ENCODE measurements at places on chromosomes 1 and 21.
A peak's percentile ranks its signal among the peaks of the same experiment; 100 is the strongest.

DNA sequence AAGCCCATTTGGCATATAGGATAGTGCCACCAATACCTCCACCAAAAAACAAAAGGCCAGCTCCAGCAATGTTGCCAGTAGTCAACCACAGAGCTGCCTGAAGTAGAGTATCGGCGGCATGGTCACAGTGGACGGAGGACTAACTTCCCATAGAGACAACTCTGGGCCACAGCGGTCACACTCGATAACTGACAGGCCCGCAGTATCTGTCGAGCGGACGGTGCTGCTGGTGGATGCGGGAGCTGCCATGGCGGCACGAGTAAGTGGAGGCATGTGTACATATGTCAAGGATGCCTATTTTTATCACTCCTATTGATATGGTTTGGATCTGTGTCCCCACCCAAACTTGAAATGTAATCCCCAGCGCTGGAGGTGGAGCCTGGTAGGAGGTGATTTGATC is 4.1 kb downstream of the KRTAP12-1 start:
- no peak for DNase-seq
- peaks cover 3% of the 10 kb centered on the region for H3K27me3 ChIP-seq
- no peak overlapping the region for H3K27ac ChIP-seq
- H3K4me1 ChIP-seq: no peaks in the 10 kb centered on the region
- no peak overlapping the region for H3K4me3 ChIP-seq

DNA sequence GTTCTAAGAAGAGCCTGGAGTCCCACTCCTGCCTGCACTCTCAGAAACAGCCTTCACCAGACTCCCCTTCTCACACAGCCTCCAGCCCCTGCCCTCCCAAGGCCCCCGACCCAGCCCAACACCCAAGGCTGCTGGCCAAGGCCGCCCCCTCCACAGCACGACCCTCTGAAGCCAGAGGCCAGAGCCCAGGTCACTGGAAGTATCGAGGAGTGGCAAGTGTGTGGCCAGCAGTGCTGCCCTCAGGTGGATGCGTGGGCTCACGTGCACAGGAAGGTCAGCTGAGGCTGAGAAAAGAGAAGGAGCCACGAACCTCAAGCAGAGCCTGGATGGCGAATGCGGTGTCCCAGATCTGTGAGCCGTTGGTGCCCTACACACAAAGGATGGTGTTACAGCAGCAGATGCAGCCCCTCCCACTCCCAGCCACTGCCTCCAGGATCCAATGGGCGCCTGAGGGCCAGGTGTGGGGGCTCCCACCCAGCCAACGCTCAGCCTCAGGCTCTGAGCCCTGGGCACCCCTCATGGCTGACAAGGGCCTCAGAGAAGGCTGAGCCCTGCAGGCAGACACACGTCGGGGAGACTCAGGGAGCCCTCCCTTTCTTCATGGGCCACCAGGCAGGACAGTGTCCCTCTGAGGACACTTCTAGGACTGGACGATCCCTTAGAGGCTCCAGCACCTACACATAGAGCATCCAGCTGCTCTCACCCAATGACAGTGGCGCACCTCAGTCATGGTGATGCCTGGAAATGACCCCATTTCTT is 18.0 kb downstream of the LSS start:
- H3K4me3 ChIP-seq: no peak overlapping the region
- H3K36me3 ChIP-seq: peaks cover 91% of the 10 kb centered on the region

DNA sequence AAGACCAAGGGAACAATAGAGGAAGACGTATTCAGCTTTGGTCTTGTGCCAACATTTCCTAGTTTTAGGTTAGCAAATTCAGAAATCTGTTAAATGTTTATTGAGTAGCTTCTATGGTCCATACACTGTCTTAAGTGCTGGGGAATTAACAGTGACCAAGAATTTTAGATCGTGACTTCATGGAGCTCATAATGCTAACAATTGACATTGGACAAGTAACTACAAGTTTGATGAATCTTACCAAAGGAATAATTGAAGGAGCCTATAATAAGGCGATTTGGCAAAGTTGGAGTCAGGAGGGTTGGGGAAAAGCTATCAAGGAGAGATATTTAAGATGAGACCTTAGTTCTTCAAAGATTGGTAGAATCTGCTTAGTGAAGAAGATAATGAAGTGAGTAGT is 1.4 kb upstream of the SLAMF9 start:
- H3K27ac ChIP-seq: no peak overlapping the region
- no peaks in the 10 kb centered on the region for H3K36me3 ChIP-seq
- DNase-seq: no peak
- H3K27me3 ChIP-seq: peaks cover 5% of the 10 kb centered on the region
- H3K4me3 ChIP-seq: no peak overlapping the region

- H3K27ac ChIP-seq: no peak overlapping the region
- no peaks in the 10 kb centered on the region for H3K36me3 ChIP-seq
- H3K27me3 ChIP-seq: no peaks in the 10 kb centered on the region
Measured at GRCh38 chr21:21188513-21189195, 190.4 kb downstream of the NCAM2 start.

DNA sequence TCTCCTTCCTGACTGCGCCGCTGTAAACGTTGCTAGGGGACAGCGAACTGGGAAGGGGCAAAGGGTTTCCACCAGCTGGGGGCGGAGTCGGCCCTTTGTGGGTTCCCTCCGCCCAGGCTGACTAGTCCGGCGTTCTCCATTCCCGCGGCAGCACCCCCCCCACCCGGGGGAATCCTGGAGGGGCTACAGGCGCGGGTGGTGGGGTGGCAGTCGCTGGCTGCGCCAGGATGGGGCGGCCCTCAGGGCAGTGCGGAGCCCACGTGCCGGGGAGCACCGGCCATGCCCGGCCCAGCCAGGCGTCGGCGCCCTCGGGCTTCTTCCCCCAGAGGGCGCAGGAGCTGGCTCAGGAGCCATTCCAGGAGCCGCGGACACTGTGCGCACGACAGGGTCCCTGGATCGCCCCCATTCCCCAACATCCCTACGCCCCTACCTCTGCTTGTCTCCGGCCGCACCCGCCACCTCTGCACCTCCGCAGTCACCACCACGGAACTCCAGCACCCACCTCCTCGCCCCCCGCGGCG is 476 bp downstream of the BATF3 start:
- no peaks in the 10 kb centered on the region for H3K36me3 ChIP-seq
- no peak for DNase-seq
- peaks cover 26% of the 10 kb centered on the region for H3K4me1 ChIP-seq
- peak overlapping the region; percentile 72 for H3K4me3 ChIP-seq
- peak overlapping the region; percentile 76 for H3K27ac ChIP-seq
- H3K27me3 ChIP-seq: peaks cover 9% of the 10 kb centered on the region

DNA sequence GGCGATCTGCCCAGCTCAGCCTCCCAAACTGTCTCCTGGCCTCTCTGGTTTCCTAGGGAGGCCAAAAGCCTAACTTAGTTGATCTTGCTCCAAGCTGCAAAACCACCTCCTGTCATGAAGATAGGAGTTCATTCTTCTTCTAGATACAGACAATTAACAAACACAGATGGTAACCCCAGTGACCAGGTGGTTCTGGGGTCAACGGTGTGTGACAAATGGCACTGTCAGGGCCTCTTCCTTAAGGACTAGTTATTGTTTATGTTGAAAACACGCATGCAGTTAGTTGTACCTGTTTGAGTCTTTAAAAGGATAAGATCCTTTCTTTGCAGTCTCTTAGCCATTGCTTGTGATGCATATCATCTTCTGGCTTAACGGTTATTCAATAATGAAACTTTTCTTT is 4.6 kb upstream of the UMODL1 start:
- H3K4me3 ChIP-seq: no peak overlapping the region
- H3K27me3 ChIP-seq: peaks cover 12% of the 10 kb centered on the region
- no peaks in the 10 kb centered on the region for H3K36me3 ChIP-seq
- H3K27ac ChIP-seq: no peak overlapping the region
- no peak for DNase-seq

- peaks cover 41% of the 10 kb centered on the region for H3K4me1 ChIP-seq
- peak within 1 kb of the TSS; percentile 98 for H3K4me3 ChIP-seq
- peak; percentile 86 for DNase-seq
- H3K27ac ChIP-seq: peak within 1 kb of the TSS; percentile 100
- no peaks in the 10 kb centered on the region for H3K36me3 ChIP-seq
Measured at GRCh38 chr1:198156745-198157240, at the start of gene NEK7. Gene NEK7, plus strand, starts transcription at chr1:198156998. Its CDS starts 75,583 bp downstream, at chr1:198232581.

GRCh38 chr21:38460171-38460742 is 38.0 kb downstream of the ERG start:
- no peak overlapping the region for H3K4me3 ChIP-seq
- no peak for DNase-seq
- H3K27me3 ChIP-seq: no peaks in the 10 kb centered on the region

DNA sequence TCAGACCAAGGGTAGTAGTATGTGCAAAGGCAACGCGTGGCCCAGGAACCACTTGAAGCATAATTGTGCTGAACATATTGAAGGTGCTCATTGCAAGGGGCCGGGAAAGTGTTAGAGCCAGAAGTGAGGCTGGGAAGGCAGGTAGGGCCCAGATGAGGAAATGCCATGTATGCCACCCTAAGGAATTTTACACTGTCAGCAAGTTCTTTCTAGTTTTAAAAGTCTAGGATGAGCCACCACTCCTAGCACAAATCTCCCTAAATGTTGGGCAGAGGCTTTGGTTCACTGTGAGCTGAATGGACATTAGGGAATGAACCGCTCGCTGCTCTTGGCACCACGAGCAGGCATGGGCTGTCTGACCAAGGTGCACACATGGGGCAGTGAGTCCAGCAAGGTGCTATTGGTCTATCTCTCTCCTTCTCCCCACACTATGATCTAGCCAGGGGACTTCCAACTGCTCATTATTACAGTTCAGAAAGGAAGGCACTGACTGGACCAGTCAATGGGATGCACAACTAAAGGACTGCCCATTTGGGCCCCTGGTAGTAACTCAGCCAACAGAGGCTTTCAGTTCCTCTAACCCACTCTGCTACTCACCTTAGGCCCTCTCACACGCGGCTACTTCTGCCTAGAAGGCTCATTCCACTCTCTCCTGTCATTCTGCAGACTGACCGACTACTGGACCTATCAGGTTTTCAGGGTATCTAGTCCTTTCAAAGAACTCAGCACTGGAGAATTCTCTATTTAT is 2.0 kb downstream of the KANK4 start:
- H3K27ac ChIP-seq: no peak overlapping the region
- no peak for DNase-seq
- H3K4me1 ChIP-seq: peaks cover 14% of the 10 kb centered on the region

- no peaks in the 10 kb centered on the region for H3K36me3 ChIP-seq
- peaks cover 11% of the 10 kb centered on the region for H3K4me1 ChIP-seq
- no peaks in the 10 kb centered on the region for H3K27me3 ChIP-seq
Measured at GRCh38 chr1:182262425-182262824, 129.2 kb downstream of the GLUL start.

GRCh38 chr1:213680677-213681325 is 307.0 kb upstream of the PROX1 start:
- no peak overlapping the region for H3K27ac ChIP-seq
- H3K4me1 ChIP-seq: no peaks in the 10 kb centered on the region
- H3K36me3 ChIP-seq: no peaks in the 10 kb centered on the region
- no peak for DNase-seq
- H3K27me3 ChIP-seq: no peaks in the 10 kb centered on the region

- H3K4me1 ChIP-seq: peaks cover 16% of the 10 kb centered on the region
- H3K27me3 ChIP-seq: peaks cover 28% of the 10 kb centered on the region
- H3K27ac ChIP-seq: no peak overlapping the region
- H3K4me3 ChIP-seq: no peak overlapping the region
Measured at GRCh38 chr1:20321573-20321972, 30.9 kb downstream of the VWA5B1 start.

- no peaks in the 10 kb centered on the region for H3K36me3 ChIP-seq
- DNase-seq: no peak
- no peak overlapping the region for H3K27ac ChIP-seq
- no peak overlapping the region for H3K4me3 ChIP-seq
- peaks cover 29% of the 10 kb centered on the region for H3K27me3 ChIP-seq
- no peaks in the 10 kb centered on the region for H3K4me1 ChIP-seq
Measured at GRCh38 chr1:17372955-17373354, 959 bp downstream of the PADI6 start.

- no peak for DNase-seq
- H3K27ac ChIP-seq: no peak overlapping the region
- H3K4me3 ChIP-seq: no peak overlapping the region
- H3K27me3 ChIP-seq: no peaks in the 10 kb centered on the region
Measured at GRCh38 chr1:104987210-104987609, 1237.5 kb downstream of the AMY1C start.
